ENCODE measurements at places on chromosomes 2 and 18.

DNA sequence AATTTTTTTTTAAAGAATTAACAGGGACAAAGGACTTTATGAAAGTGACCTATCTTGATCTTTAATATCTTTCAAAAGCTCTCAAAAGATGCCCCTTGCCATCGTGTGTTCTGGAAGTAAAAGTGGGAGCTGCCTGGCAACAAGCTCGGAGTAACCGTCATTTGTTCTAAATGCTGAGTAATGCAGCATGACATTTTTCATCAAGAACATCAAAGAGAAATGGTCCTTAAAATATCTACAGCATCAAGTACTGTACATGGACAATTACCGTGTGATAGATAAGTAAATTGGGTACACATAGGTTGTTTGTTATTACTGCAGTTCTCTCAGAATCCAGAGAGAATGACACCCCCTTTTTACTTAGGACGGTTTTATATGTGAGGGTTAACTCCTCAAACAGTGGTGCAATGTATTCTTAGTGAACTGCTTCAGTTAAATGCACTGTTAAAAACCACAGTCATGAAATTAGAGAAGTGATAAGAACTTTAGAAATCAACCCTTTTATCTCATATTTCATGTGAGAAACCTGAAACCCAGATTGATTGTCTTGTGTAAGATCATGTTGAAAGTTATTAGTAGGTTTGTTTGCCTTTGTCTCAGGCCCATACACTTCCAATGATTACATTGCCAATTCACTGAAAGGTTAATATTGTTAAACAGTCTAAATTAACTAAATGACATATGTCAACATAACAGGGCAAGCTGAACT is 90.6 kb upstream of the HNMT start:
- DNase-seq = no peak

- DNase-seq = no peak
Observed at GRCh38 chr2:235854276-235854675, 313.9 kb downstream of the GBX2 start.

DNA sequence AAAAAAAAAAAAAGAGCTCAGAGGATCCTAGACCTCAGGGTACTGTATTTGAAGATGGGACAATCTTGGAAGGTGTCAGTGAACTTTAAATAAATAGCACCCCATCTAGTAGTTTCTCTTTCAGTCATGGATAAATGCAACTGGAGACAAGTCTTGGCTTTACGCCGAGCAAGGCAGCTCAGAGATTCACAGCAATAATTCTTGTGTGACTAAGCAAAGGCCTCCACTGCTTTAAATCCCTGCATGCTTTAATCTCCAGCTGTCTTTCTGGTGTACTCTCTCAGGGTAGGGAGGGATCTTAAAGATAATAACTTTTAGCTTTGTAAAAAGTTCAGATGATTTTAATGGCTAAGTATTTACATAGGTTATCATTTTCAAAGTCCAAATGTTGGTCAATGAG is 36.3 kb downstream of the NRXN1 start:
- no peak for DNase-seq

DNA sequence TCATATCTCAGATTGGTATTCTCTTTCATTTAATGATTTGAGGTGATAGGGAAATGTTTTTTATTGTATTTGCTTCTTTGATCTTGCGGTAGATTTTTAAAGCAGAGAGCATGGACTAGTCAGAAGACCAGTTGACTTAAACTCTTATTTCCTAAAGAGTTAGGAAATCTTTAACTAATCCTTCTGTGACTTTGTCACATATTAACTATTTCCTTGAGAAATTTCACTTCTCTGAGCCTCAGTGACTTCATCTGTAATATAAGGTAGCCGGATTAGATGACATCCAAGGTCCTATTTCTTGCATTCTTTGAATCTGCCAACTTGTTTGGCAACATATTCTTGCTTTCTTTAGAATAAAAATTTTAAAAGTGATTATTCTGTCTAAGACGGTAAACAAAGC is 55.6 kb downstream of the MTX2 start:
- DNase-seq = no peak

GRCh38 chr2:98547092-98547790 is 61.1 kb downstream of the COA5 start:
- DNase-seq = no peak

- peak; percentile 32 for DNase-seq
Observed at GRCh38 chr2:50344509-50345106, 687.3 kb downstream of the NRXN1 start.

DNA sequence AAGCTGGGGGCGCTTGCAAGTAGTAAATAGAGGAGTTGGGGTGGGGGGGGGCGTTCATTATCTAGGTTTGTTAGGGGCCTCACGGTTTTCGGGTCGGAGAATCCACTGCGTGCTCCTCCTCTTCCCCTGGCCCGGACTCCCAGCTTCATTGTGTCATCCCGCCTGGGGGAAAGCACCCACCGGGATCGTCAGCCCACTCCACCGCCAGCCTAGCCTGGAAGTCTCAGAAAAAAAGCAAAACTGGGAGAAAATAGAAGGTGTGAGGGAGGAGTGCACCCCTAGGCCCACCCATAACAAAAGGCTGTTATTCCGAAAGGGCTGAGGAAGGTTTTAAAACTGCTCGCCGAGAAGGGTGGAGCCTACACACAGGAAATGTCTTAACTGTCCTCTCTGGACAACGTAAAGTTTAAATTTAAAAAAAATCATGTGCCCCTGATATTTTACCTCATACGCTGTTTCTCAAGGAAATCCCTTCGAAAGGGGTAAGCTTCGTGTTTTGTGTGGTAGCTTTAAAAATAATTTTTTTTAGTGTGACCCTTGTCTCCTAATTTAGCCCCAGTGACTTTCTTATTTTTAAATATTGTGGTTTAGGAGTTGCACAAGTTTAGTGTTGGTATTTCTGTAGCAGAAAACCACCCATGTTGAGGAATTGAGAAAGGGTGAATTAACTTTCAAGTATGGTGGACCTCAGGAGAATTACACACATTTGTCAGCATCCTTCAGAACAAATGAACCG is 104.2 kb downstream of the SPTBN1 start:
- peak; percentile 82 for DNase-seq

- DNase-seq = no peak
Observed at GRCh38 chr2:240593703-240594451, 7.3 kb downstream of the CAPN10 start.

GRCh38 chr2:20599001-20599600 is 51.8 kb downstream of the HS1BP3 start:
- no peak for DNase-seq

- DNase-seq = no peak
Observed at GRCh38 chr18:49848115-49848514, 34.8 kb upstream of the ACAA2 start.

DNA sequence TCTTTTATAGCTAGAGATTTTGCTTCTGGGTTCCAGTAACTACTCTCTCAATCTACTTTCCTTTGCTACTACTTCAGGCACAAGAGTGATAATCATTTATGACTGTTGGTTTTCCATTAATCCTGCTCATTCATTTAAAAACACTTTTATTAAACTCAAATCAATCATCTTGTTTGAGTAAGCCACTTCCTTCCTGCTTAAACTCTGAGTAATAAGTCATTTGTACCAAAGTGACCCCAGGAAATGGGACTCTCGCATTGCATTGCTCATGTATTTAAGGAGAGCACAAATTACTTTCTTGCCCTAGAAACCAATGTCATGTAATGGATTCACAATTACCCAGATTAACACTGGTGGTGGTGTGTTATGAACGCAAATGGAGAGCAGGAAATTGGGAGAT is 270.7 kb upstream of the HNMT start:
- DNase-seq = no peak

- DNase-seq = no peak
Observed at GRCh38 chr2:65997961-65998360, 437.0 kb upstream of the MEIS1 start.

- DNase-seq = no peak
Observed at GRCh38 chr18:53745224-53745967, 479.1 kb downstream of the MBD2 start.

DNA sequence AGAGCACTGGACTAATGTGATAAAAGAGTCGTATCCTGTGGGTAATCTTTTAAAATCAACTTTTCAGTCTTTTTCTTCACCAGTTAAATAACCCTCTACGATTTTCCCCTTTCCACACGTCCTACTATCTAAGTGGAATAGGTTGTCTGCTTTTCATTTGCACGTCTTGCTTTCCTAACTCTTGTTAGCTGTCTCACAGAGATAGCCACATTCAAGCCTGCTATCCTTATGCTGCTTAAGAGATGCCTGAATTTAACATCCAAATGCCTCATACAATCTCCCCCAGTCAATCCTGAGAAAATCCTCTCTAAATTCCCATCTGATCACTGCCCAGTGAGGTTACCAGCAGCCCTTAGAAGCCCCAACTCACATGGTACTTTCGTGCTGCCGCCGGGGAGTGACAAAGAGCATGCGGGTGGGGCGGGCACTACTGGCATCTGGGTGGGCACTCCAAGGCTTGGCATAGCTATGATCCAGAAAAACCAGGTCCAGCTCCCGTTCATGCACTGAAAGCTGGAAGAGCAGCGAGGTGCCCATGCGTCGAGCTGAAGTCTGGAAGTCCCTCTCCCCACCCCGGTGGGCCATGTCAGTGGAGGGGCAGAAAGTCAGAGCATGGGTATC is 1.5 kb downstream of the KANSL3 start:
- no peak for DNase-seq

- DNase-seq = no peak
Observed at GRCh38 chr2:28137221-28137620, 246.7 kb downstream of the BABAM2 start.

GRCh38 chr2:195520671-195521155 is 136.3 kb upstream of the SLC39A10 start:
- no peak for DNase-seq

GRCh38 chr2:27566628-27567027 is 16.2 kb upstream of the ZNF512 start:
- DNase-seq = no peak

Data from NAMALWA (cell line).